ENCODE measurements at places on chromosomes 5 and 9. TPM values are rescaled to one million over a fixed set of nuclear protein-coding genes. Genes with fewer than 3 reads are reported as not detected.

OR1J1 gene
- not detected for total RNA-seq

FREM1 gene
- total RNA-seq, result 7.7 TPM

SCGB3A2 gene
- total RNA-seq, result not detected

GABRA1 gene
- not detected for total RNA-seq

ISCA1 gene
- total RNA-seq, result 55.6 TPM

TMEM38B gene
- total RNA-seq, result 49.0 TPM

MBLAC2 gene
- 3.2 TPM for total RNA-seq

GPR151 gene
- total RNA-seq, result not detected

All from left cardiac atrium (tissue), 4 donors.